Large intestine (tissue), 12 donors: ENCODE measurements at places on chromosomes 3 and 15.

- no peak for DNase-seq
Observed at GRCh38 chr15:93150910-93151881, 62.2 kb upstream of the RGMA start.

GRCh38 chr3:137992592-137992991 lies 17.4 kb upstream of the CLDN18 start:
- DNase-seq: no peak

GRCh38 chr3:128814519-128815317 lies 64.7 kb upstream of the ACAD9 start:
- DNase-seq: no peak

- peak; percentile 60 for DNase-seq
Observed at GRCh38 chr15:90101130-90101968, 919 bp downstream of the IDH2 start.

- no peak for DNase-seq
Observed at GRCh38 chr15:77983708-77984445, 93.6 kb downstream of the TBC1D2B start.

GRCh38 chr3:183907911-183908331 lies 23.2 kb upstream of the PARL start:
- no peak for DNase-seq

DNA sequence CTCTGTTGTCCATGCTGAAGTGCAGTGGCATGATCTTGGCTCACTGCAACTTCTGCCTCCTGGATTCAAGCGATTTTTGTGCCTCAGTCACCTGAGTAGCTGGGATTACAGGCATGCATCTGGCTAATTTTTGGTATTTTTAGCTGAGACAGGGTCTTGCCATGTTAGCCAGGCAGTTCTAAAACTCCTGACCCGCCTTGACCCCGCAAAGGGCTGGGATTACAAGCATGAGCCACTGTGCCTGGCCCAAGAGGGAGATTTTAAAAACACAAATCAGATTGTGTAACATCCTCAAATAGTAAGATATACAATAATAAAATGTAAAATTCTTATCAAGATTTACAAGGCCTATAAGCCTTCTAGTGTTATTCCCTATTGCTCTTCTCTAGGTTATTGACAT lies 62.5 kb upstream of the PHLDB2 start:
- DNase-seq: no peak

DNA sequence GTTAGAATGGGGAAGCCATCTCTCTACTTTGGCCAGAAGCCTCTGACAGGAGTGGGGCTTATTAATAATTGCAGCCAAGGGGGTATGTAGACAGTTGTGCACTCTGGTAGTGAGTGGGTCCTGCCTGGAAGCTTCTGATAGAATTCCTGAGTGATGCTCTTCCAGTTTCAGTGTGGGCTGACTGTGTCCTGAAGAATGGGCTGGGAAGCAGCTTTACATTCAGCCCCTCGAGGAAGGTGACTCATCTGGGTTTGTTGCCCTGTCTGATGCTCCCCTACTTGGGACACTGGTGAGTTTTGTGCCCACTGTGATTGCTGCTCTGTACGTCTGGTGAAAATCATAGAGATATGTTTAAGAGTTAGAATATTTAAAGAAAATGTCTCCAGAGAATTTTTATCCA lies 444.7 kb upstream of the RBMS3 start:
- DNase-seq: no peak

DNA sequence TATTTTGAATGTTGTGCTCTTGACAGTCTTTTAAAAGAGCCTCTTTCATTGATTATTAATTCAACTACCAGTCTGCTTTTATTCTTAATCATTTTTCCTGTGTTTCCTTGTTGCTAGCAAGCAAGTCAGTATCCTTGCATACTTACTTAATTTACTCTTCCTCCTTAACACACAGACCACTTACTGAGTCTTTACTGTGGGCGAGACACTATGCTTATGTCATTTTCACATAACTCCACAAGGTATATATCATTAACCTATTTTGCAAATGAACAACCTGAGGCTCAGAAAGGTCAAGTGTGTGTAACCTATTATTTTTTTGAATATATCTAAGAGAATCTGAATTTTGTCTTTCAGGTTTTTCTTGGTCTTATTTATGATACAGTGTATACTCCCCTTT lies 130.9 kb downstream of the WDR76 start:
- no peak for DNase-seq

DNA sequence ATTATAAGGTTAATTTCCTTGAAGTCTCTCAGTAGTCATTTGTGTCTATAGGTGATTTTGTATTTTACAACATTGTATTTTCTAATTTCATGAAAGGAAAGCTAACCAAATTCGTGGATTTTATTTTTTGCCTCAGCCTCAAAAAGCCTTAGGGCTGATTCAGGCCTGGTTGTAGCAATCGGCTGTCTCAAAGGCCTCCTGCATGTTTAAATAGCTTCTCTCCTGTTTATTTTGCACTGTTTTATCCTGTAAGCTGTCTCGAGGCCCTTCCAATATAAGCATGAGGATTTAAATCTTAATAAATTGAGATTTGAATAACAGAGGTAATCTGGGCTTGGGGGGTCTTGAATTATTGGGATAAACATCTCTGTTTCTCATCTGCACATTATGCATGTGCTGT lies 51.7 kb upstream of the ICE2 start:
- DNase-seq: no peak

DNA sequence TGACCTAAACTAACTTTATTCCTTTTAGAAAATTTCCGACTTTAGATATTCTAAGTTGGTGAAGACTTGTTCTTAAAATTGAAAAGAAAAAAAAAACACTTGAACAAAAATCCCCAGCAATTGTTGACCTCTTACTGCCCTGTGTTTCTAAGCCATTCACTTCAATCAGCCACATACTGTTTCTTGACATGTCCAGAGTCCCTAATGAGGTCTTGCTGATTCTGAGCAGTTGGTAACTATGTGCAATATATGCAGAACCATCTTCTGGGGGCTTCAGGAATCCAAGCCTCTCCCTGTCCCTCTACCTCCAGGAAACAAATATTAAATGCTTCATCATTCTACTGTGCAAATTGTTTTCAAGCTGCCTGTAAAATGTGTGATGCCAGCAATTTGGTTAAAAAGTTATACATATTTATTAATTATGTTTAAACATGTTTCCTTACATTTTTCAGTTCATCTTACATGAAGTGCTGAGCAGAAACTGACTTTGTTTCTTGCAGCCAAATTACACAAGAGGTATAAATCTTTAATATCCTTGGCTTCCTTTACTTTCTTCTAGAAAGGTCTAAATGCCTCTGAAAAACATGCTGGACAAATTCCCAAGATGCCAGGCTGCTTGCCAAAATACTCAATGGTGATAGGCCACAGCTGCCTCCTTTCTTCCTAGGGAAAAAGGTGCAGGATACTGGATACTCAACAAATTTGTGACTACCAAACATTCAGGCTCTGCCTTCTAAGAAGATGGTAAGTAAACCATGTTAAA lies 19.8 kb upstream of the GYG1 start:
- DNase-seq: no peak
